ENCODE measurements at places on chromosomes 2 and 18.

DNA sequence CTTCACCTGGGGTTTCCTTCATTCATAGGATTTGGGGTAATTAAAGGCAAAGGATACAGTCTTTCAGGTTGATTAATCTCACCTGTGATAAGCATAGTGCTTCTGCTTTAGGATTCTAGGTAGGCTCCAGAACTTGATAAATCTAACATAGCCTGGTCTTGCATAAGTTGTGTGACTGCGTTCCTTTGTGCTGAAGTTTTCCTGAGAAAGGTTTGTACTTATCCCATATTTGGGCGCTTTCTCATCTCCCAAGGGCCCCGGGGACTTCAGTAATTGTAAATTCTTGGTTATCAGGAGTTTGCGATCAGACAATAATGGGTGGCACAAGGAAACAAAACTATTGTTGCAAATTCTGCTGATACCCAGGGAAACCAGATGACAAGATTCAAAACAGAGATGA lies 53.1 kb downstream of the MTCL1 start:
- DNase-seq = no peak

DNA sequence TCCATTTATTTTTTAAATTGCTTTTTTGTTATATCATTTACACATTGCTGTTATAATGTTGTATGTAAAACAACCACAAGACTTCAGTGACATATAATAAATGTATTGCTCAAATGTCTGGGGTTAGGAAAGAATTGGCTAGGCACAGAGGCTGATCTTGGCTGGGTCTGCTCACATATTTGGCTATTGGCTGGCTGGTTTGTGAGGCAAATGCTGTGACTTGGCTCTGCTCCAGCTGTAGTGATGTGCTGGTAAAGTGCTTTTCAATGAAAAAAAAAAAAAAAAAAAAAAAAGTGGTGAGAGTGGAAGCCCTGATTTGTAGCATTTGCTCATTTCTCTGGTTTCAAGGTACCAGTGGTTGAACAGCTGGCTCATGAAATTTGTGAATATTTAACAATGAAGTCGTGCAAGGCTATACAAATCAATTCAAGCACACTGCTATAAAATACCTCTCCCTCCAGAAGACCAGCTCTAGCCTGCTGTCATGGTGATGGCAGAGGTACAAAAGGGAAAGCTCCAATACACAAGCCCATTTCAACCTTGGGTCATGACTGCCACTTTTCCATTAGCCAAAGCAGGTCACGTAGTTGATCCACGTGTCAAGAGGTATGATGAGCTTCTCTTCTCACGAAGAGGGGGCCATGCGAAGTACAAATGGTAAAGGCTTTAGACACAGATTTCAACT lies 43.7 kb upstream of the RIT2 start:
- no peak for DNase-seq

DNA sequence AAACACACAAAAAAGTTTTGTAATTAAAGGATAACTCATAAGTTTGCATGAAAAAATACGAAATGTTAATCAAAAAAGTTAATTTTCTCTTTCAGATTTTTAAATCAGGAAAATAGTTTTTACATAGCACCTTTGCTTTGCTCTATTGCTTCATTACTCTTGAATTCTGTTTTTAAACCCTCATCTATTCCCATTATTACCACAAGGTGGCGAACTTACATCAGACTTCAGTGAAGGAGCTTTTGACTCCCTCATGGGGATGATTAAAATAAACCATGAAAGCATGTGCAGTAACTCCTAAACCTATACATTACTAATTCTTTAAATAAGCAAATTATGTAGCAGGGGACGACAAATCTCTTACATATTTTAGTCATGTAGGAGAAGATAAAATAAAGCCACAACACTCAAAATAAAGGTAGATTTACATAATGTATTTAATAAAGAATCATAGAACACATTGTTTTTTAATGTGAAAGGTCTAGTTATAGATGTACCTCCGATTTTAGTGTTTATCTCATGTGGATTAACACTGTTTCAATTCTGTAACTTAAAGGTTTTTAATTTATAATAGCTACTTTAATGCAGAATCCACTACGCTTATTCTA lies 105.2 kb downstream of the NETO1 start:
- peak; percentile 74 for DNase-seq

DNA sequence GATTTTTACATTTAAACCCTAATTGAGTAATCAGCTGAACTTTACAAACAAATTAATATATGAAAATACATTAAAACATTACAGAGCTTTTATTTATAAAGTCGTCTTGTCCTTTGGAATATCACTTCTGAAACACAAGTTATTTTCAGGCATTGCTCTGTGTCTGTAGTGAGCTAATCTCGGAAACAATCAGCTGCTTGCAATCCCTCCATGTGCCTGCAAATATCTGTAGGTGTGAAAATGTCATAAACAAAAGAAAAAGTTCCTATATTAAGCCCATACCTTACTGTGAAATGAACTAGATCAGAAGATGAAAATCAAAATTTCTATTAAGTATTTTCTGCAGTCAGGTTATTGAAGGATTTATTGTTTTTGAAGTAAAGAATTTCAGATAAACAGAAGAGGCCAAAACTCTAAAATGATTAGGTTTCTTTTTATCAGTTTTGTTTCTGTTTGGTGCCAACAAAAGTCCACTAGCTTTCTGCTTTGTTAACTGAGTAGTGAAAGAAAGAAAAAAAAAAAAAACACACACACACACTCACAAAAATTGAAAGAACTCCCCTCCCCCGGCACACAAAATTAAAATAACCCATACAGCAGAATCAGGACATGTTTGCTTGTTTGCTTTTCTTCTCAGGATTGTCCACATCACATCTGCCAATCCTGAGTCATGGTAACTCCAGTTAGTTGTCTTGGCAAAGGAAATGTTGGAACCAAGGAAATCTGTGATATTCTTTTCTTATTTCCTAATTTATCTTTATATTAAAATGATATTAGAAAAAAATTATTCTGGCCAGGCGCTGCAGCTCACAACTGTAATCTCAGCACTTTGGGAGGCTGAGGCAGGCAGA lies 627.0 kb upstream of the SLC39A10 start:
- DNase-seq = no peak

DNA sequence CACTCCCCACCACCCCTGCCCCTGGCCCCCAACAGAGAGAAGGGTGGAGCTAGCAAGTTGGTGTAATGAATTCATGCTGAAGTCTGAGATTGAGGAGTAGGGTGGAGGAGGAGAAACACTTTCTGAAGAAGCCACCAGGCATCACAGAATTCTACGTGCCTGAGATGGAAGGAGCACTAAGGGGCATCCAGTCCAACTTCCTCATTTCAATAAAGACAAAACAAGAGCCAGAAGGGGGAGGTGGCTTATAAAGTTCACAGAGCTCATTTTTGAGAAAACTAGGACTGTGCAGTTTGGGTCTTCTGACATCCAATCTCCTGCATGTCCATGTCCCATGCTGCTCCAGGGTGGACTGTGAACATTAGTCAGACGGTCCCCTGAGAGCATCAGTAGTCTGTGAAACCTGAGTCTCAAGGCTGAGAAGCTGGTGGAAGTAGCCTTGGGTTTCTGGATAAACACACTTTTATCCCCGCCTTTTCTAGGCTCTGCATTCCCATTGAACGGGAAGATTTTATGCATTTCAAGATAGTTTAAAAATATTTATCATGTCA lies 77.7 kb downstream of the TRIM43 start:
- DNase-seq = no peak

DNA sequence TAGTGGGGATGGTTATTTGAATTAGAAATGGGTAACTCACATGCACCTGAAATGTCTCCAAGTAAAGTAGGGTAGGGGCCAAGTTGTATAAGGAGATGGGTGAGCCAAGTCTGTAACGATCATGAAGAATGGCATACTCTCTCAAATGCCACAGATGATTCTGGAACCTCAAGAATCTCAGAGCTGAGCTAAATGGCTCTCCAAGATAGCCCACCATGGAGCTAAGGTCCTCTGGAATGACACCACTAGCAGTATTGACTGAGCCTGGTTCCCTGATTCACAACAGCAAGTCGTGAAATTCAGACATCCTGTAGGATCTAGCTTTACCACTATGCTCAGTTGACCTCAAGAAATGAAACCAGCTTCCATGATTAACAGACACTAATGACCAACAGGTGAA lies 115.9 kb upstream of the EPAS1 start:
- DNase-seq = no peak

GRCh38 chr2:237529452-237530402 lies 36.6 kb upstream of the PRLH start:
- peak; percentile 44 for DNase-seq

DNA sequence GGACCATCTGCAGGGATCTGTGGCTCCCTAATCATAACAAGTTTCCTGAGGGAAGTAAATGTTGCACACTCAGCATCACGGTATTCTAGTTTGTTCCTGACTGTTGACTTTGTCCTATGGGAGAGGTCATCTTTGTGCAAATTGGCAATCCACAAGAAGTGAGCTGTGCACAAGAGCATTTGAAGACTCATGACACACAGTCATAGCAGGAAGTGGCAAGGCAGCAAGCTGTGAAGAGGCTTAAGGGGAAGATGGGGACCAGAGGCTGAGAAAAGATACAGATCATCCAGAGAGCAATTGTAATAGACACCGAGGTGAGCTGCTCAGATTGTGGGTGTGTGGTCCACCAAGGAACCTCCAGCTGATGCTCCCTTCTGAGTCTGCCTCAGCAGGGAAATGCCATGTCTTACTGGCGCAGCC lies 2.7 kb downstream of the TNP1 start:
- peak; percentile 12 for DNase-seq

DNA sequence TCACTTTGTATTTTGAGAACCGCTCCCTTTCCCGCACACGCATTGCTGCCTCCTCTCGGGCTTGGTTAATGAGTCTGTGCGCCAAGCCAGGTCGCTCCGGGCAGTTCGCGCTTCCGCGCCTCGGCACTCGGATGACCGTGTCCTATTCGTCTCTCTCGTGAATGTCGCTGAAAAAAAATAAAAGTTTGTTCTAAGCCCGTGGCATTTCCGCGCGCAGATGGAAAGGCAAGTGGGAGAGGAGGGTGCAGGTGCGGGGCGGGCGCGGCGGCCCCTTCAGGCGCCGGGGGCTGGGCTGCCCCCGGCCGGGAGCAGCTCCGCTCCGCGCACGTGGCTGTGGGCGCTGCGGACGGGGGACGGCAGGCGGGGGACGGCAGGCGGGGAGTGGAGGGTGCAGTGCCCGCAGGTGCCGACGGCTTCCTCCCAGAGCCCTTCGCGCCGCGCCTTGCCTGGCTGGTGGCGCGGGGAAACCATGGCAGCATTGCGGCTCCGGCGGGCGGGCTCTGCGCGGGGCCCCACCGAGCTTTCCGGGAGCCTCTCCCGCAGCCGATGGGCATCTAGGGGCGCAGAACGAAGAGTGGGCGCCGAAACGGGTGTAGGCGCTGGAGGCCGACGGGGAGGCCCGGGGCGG lies 159.6 kb upstream of the SIX2 start:
- DNase-seq = no peak

- DNase-seq = no peak
Observed at GRCh38 chr2:240249423-240250149, 109.1 kb upstream of the OTOS start.

- DNase-seq = no peak
Observed at GRCh38 chr2:26757873-26758789, 6.0 kb upstream of the SLC35F6 start.

DNA sequence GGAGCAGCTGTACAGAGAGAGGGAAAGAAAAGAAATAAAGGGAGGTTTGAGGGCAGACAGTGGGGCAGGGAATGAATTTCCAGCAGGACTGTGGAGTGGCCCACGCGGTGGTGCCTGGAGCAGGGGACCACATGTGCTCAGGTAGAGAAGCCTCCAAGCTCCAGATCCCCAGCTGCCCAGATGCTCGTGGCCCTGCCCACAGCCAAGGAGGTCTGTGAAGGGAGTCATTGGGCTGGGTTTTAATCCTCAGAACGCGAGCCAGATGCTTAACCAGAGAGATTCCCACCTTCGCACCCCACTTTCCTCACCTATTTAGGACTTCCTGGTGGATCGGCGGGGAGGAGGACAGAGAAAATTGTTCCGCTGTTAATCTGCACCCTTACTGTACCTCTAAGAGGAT lies 369.4 kb downstream of the PARD3B start:
- no peak for DNase-seq

GRCh38 chr2:240626531-240627300 lies 1.4 kb downstream of the GPR35 start:
- peak; percentile 60 for DNase-seq

DNA sequence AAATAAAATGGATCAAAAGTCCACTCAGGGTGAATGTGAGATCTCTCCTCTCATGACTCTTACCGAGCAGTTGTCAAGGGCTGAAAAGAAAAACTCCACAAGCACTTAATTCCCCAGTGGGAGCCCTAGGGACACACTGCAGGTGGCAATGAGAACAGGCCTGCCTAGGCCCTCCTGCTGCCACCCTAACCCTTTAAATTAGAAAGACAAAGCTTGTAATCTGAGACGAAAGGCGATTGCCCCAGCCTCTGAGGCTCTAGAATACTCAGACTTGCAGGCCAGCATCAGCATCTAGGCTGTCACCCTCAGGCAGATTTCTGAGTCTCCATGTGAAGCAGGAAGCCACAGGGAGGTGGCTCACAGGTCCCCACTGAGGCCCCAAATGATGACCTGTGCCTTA lies 457.0 kb upstream of the MYT1L start:
- DNase-seq = no peak

- DNase-seq = peak; percentile 58
Observed at GRCh38 chr2:202237787-202238233, 587 bp downstream of the SUMO1 start.

DNA sequence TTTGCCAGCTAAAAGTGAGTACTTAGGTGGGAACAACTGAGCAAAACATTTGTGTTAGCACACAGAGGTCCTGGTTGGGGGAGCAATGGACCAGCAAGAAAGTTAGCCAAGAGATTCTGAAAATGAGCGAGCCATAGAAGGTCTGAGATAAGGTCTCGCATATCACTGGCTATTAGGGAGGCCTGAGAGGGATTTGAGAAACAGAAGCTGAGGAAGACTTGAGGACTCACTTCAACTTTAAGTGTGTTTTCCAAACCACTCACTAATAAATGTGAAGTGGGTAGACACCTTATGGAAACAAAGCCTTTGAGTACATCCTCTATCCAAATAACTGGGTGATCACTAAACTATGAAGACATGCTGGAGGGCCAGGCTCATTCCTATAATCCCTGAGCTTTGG lies 958.5 kb downstream of the DPP10 start:
- DNase-seq = no peak

DNA sequence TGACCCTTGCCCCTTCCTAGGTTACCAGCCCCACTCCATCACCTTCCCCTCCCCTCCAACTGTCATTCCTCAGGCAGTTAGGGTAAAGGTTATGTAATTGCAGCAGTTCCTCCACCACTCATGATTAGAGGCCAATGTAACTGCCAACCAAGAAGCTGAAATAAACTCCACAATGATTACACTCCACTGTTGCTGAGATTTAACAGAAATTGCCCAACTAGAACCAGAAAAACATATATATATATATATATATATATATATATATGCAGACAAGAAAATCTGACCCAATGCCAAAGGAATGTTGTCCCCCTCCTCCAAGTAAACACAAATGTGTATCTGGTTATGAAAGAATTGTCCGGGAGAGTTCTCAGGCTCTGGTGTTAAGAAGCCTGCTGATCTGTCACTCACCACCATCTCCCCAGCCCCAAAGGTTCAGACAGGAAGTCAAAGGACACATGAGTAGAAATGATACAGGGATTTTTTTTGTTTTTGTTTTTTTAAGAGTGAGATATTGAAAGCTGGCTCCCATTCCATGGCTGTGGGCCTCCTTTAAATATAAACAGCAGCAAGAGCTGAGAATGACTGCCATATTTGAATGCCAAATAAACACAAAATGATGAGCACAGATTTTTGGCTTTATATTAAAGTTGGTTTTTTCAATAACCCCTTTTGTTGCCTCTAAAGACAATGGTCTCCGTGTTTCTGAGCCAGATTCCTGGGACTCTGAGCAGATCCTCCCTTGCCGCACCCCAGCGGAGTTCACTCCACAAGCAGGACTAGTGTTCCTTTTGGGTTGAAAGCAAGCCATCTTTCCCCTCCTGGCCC lies 127.2 kb upstream of the MAPRE2 start:
- no peak for DNase-seq

- no peak for DNase-seq
Observed at GRCh38 chr2:3972377-3972776, 269.0 kb downstream of the DCDC2C start.
